Thymus (tissue), 14 donors: ENCODE measurements at places on chromosomes 16 and 17. TPM values are rescaled to one million over a fixed set of nuclear protein-coding genes. Genes with fewer than 3 reads are reported as not detected.

IRX3 gene
- total RNA-seq = 0.85 TPM

SGCA gene
- total RNA-seq = 1.7 TPM

CES3 gene
- 0.09 TPM for total RNA-seq

KLHDC4 gene
- 30.0 TPM for total RNA-seq

AMDHD2 gene
- 22.1 TPM for total RNA-seq
